H54 (cell line): ENCODE measurements at places on chromosomes 5 and 9.

GRCh38 chr9:97703437-97704344 is 6.6 kb upstream of the XPA start:
- DNase-seq = peak; percentile 79

DNA sequence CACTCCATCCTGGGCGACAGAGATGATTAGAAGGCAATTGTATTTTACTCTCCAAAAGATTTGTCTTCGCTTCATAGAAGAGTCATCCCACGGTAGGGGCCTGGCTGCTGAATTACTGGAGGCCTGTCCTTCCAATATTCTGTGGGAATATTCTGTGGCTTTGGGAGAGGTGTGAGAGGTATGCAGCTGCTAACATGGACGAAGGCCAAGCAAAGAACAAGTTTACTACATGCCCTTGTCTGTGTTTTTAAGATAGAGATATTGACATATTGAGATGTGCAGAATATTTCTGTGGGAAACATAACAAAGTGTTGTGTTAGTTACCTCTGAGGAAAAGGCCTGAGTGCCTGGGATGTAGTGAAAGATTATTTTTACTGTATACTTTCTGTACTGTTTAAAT is 71.8 kb upstream of the SMIM15 start:
- DNase-seq = no peak

DNA sequence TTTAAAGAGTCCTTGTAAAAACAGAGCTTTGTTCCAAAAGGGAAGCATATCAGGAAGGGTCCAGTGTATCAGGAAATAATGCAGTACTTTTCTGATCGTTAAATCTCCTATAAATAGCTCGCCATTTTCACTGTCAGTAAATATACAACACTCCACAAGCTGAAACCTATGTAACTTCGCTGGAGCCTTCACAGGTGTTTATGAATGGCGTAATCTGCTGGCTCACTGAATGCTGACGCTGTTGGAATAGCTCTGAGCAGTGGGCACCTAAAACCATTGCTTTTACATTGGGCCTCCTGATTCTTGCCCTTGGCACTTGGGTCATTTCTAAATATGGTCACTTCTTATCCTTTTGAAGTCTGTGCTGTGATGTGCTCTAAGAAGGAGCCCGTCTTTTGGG is 4.3 kb downstream of the SHC3 start:
- DNase-seq = no peak

DNA sequence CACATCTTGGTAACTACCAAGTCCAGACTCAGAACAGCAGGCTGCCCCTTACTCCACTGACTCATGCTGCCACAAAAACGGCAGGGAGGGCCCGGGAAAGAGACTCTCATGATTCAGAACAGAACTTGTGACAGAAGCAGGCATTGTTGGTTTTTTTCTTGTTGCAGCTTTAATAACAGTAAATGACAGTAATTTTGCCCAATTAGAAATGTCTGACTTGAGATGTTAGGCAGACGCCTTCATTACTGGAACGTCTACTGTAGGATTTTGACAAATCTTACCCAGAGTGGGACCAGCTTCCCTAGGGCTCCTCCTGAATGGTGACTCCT is 77.9 kb downstream of the SEMA5A start:
- peak; percentile 59 for DNase-seq
